ENCODE measurements at places on chromosomes 6 and 20.

- no peak for DNase-seq
These were observed 66.0 kb downstream of the CDS2 start for GRCh38 chr20:5192570-5193431.

- no peak for DNase-seq
These were observed 1.4 kb downstream of the TRAM2 start for GRCh38 chr6:52575502-52575892.

DNA sequence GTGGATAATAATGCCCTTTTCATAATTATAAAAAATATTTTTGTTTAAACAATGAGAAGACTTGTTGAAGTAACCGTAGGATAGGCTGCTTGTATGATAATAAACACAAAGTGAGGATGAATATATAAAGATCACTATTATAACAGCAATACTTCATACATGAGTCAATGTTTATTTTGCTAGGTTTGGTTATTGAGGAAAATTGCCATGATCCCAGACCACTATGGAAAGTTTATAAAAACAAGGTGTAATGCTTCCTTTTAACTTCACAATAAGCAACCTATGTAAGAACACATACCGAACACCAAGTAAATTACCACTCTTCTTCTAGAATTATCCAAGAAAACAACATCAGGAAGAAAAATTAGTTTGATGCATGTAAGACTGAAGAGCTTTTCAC, 495.3 kb upstream of the RNF217 start:
- no peak for DNase-seq

- DNase-seq: no peak
These were observed 8.4 kb downstream of the MBOAT1 start for GRCh38 chr6:20203561-20204511.

DNA sequence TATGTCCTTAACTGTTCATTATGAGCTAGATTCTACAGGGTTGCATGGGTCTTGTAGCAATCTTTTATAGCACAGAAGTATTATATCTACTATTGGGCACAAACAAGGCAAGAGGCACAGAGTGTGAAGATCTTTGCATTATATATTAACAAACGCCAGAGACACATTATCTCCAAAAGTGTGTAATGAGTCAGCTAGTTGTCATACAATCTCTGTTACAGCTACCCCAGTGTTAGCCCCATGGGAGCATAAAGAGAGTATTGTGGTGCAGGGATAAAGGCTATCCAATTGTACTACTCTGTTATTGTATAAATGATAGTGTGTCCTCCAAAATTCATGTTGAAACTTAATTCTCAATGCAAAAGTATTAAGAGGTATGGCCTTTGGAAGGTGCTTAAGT, 148.4 kb upstream of the RIMS1 start:
- no peak for DNase-seq

DNA sequence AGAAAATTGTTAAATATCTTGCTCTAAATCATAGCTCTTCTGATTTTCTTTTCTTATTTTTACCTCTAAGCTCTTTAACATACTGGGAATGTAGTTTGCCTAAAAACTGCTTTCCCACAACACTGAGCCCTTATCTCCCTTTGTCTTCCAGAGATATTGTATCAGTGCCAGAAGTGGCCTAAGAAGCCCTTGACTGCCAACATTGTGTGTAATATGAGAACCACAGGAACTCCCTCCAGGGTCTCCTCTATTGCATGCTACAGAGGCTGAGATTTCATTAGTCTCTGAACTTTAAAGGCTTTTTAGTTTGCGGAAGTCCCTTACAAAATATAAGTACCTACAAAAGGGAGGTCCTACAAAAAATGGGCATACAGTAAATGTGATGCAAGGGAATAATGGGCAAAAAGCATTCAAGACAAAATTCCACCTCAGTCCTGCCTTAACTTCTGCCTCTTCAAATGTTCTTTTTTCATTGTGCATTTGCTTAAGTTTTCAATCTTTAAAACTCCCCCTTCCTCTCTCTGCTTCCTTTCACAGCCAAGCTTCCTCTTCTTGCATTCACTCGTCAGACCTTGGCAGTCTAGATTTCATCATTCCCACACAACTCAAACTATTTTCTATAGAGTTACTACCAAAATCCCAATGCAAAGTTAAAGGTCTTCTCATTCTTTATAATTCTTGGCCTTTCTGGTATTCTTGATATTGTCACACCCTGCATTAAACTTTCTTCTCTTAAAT, 76.5 kb downstream of the ADGRG6 start:
- no peak for DNase-seq

DNA sequence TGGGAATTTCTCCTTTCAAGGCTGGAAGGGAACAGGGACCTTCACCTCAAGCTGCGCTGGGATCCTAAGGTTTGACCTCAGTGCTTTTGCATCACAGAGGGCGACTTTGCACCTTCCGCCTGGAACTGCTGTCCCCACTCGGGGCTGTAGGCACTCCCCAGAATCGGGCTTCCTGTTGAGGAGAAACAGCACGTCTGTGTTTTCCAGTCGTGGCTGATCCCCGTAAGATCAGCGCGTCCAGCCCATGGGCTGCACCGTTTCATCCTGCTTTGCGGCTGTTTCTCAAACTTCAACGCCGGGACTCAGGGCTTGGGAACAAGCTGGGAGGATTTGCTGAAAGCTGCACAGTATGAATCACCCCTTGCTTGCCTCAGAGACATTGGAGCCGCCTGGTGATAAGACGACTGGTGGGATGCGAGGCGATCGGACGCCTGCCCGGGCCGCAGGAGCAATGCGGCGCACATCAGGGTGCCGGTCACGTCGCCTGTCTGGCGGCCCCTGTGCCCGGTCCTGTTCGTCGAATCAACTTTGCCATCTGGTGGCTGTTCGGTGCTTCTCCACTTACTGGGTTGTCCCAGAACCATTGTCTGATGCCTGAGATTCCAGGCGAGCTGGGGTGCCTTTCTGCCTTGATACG, 53.6 kb upstream of the FRMD1 start:
- DNase-seq: no peak

DNA sequence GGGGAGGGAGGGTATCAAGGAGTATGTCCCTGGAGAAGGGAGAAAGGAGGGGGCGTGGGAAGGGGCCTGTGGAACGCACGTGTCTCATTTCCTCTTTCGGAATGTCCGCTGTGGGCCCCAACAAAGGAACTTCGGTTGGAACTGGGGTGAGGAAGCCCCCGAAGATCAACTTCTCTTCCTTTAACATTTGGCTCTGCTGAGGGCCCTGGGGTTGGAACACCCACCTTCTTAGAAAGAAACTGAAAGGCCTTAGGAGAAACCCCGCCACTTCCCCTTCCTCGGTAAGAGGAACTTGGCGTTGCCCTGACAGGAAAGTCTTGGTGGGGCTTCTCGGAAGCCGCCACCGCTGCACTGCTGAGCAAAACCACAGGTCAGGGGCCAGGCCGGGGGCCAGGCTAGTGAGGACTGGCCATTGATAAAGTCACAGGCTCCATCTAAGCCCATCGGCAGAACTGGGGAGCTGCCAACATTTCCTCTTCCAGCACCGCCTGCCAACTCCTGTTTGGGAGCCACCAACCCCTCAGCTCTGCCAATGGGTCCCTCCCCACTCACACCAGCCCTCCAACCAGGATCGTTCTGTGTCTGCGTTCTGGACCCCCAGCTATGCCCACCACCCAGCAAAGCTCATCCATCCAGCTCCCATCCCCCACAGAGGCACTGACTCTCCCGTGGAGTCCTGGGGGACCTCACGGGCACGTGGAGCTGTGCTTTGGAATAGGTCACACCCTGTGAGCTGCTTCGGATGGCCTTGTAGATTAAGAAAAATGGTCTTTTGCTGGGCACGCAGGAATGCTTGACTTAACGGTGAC, 44.8 kb downstream of the FGD2 start:
- peak; percentile 55 for DNase-seq

GRCh38 chr6:41027241-41027640, 11.8 kb downstream of the UNC5CL start:
- DNase-seq: no peak

- no peak for DNase-seq
These were observed 60.6 kb upstream of the ASIP start for GRCh38 chr20:34180460-34181120.

GRCh38 chr20:34797012-34797995, 28.1 kb downstream of the NCOA6 start:
- DNase-seq: no peak

GRCh38 chr6:163531122-163531521, 116.6 kb downstream of the QKI start:
- DNase-seq: no peak

- DNase-seq: no peak
These were observed 1.2 kb downstream of the IRF4 start for GRCh38 chr6:392441-393390.

GRCh38 chr6:85986681-85987080, 344.0 kb upstream of the SYNCRIP start:
- no peak for DNase-seq

- DNase-seq: no peak
These were observed 31.6 kb downstream of the CBFA2T2 start for GRCh38 chr20:33521461-33521860.

- DNase-seq: no peak
These were observed 15.0 kb downstream of the BTN2A1 start for GRCh38 chr6:26472549-26473290.

- no peak for DNase-seq
These were observed 11.4 kb upstream of the GRM4 start for GRCh38 chr6:34157236-34157830.

DNA sequence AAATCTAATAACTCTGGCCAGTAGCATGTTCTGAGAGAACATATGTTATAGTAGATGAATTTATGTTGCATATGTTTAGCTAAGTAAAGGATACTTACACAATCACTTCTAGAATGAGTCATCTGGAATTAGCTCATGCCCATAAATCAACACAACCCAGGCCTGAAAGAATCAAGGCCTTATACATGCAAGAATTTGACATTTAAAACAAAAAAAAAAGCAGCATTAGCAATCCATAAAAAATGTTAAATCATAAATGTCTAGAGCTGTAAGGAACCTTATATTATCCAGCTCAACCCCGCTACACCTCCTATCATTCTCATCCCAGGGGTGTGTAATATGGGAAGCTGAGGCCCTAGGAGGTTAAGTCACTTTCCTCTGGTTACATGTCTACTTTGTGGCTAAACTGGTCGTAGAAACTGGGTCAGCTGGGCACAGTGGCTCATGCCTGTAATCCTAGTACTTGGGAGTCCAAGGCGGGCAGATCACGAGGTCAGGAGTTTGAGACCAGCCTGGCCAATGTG, 105.2 kb upstream of the CARMIL1 start:
- no peak for DNase-seq

- DNase-seq: no peak
These were observed 9.1 kb downstream of the RBCK1 start for GRCh38 chr20:416950-417800.

GRCh38 chr6:132893772-132894490, 79.6 kb downstream of the RPS12 start:
- no peak for DNase-seq

DNA sequence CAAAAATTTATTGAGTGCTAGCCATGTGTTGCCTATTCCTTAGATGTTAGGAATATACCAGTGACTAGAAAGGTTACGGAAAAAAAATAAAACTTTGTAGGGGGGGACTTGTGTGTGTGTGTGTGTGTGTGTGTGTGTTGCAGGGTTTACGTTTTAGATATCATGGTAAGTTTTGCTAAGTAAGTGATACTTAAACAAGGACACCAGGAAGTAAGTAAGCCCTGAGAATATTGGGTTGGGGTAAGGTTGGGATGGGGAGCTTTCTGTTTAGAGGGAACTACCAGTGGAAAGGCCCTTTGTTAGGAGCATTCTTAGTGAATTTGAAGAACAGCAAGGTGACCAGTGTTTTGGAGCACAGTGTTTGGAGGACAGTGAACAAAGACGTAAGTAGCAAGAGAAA, 30.3 kb downstream of the NCOA3 start:
- no peak for DNase-seq

- no peak for DNase-seq
These were observed 14.2 kb downstream of the KCNG1 start for GRCh38 chr20:51008718-51009117.

DNA sequence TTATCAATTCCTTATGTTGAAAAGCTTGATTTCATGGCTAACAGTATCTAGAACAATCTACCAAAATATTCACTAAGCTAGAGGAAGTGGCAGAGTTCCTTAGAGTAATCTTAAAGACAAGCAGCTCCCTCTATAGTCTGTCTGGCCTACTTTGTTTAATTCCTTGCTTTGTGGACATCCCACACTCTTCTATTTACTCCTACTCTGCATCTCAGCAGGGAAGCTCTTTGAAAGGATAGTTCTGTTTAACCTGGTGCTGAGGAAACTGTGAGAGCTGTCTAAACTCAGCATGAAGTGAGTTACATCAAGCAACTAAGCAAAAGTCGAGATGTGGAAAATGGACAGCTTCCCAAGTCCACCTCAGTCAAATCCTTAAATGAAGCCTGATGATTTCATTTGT, 4.3 kb downstream of the REV3L start:
- DNase-seq: no peak

GRCh38 chr6:150115769-150116168, 27.1 kb upstream of the PPP1R14C start:
- no peak for DNase-seq

- DNase-seq: no peak
These were observed 15.8 kb downstream of the RNF8 start for GRCh38 chr6:37369321-37370201.

GRCh38 chr6:107821591-107821990, 2.5 kb downstream of the SCML4 start:
- no peak for DNase-seq

GRCh38 chr6:112018619-112019416, 35.1 kb upstream of the CCN6 start:
- no peak for DNase-seq

DNA sequence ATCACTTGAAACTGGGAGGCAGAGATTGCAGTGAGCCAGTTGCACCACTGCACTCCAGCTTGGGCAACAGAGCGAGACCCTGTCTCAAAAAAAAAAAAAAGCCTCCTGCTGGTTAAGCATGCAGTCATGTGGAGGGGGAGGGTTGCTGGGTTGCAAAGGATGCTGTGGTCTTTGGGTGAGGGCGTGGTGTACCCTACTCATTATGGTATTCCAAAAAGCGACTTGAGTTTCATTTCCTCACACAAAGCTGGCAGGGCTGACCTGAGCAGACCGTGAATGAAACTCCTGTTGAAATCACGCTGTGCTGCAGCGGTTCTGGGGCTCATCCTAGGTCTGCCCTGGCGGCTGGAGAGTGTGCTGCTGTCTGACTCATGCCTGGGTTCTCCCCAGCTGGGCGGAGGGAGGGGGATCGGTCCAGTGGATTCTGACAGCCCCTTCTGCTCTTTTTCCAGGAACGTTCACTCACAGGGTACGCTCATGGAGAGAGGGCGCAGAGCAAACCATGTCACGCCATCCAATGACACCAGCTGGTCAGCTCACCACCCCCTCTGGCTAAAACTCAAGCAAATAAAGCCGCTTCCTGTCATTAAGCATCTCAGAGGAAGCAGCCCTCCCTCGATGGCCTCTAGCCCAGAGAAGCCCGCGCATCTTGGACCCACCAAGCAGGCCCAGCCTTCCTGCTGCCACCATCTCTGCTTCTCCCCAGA, 166.2 kb downstream of the SCML4 start:
- peak; percentile 28 for DNase-seq

DNA sequence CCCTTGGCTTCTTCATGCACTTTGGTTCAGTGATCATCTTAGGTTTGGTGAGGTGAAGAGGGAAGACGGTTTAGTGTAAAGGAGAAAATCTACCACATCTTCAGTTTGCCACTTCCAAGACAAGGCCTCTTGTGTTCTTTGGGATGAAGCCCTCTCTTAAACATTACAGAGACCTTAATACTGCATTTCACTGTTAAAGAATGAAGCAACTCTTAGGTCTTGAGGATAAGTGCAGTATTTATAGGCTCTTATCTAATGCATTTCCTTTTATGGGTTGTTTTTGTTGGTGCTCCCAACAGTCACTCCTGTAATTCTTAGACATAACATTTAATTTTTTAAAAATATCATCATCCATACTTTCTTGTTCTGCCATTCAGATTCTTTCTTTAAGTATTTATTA, 139.9 kb upstream of the LAMP5 start:
- no peak for DNase-seq

- no peak for DNase-seq
These were observed 161.7 kb downstream of the SYCP2 start for GRCh38 chr20:59771506-59772372.

Measured in activated T-cell treated with anti-CD3 and anti-CD28 coated beads for 24 hours (primary cell).